Activated CD8-positive, alpha-beta memory T cell treated with anti-CD3 and anti-CD28 coated beads, Interleukin-2, amount 10 ng/mL, durations not matched to agents 7 days and 5 days (primary cell): ENCODE measurements at places on chromosomes 2 and 18. TPM values are rescaled to one million over a fixed set of nuclear protein-coding genes. Genes with fewer than 3 reads are reported as not detected.

Gene WNT10A
- 0.35 TPM for total RNA-seq

Gene AKAIN1
- total RNA-seq: not detected

DNA sequence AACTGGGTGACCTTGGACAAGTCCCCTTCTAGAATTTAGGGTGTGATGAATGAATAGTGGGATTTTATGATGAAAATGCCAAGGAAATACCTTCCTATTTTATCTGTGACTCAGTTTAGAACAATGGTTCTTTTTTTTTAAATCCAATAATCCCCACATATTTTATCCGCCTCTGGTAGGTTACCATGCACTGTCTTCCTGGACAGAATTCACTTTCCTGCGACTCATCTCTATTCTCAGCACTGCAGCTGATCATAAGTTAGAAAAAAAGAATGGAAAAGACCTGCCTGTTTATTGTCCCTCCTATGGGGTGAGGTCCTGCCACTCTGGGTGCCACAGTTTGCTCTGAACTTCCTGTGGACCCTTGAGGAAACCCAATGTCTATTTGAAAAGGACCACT, 73.1 kb downstream of the IRS1 start:
- no peak overlapping the region for H3K4me3 ChIP-seq
- no peak for DNase-seq
- no peaks in the 10 kb centered on the region for H3K36me3 ChIP-seq
- peaks cover 33% of the 10 kb centered on the region for H3K27me3 ChIP-seq

Gene FEV
- total RNA-seq: not detected

GRCh38 chr18:54946149-54946581, 13.1 kb downstream of the CCDC68 start:
- DNase-seq: peak; percentile 45
- H3K4me3 ChIP-seq: peak overlapping the region; percentile 86
- peak overlapping the region; percentile 93 for H3K27ac ChIP-seq
- no peaks in the 10 kb centered on the region for H3K36me3 ChIP-seq
- H3K4me1 ChIP-seq: peaks cover 15% of the 10 kb centered on the region
- peaks cover 10% of the 10 kb centered on the region for H3K27me3 ChIP-seq

GRCh38 chr18:75135158-75135725, 73.7 kb downstream of the PTGR3 start:
- no peaks in the 10 kb centered on the region for H3K27me3 ChIP-seq
- H3K4me1 ChIP-seq: no peaks in the 10 kb centered on the region
- peak; percentile 35 for DNase-seq
- H3K4me3 ChIP-seq: no peak overlapping the region

- no peak for DNase-seq
- H3K4me3 ChIP-seq: no peak overlapping the region
- H3K27ac ChIP-seq: no peak overlapping the region
- no peaks in the 10 kb centered on the region for H3K27me3 ChIP-seq
These were observed 274.9 kb upstream of the VWC2L start for GRCh38 chr2:214135966-214136365.

DNA sequence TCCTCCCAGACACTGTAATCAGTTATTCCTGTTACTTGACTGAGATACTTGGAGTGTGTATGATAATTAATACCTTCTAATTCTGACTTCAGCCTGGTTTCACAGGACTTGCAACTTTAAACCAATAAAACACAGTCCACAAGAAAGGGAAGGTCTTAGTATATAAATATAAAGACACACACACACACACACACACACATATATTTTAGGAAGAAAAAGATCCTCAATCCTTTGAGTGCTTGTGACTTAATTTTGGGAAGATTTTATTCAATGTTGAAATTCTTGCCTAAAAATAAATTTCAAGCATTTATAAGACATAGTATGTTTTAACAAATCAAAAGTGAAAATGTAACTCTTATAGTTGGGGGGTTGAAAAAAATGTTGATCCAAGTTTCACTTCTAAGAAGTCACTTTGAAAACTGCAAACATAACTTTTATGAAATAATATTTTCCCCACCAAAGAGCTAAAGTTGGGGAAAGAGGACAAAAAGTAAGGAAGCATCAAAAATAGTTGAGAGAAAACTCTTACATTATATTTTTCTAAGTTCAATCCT, 824 bp upstream of the VPS54 start:
- no peaks in the 10 kb centered on the region for H3K27me3 ChIP-seq
- peaks cover 10% of the 10 kb centered on the region for H3K36me3 ChIP-seq
- H3K4me3 ChIP-seq: peak overlapping the region; percentile 96
- peaks cover 35% of the 10 kb centered on the region for H3K4me1 ChIP-seq
- DNase-seq: no peak

DNA sequence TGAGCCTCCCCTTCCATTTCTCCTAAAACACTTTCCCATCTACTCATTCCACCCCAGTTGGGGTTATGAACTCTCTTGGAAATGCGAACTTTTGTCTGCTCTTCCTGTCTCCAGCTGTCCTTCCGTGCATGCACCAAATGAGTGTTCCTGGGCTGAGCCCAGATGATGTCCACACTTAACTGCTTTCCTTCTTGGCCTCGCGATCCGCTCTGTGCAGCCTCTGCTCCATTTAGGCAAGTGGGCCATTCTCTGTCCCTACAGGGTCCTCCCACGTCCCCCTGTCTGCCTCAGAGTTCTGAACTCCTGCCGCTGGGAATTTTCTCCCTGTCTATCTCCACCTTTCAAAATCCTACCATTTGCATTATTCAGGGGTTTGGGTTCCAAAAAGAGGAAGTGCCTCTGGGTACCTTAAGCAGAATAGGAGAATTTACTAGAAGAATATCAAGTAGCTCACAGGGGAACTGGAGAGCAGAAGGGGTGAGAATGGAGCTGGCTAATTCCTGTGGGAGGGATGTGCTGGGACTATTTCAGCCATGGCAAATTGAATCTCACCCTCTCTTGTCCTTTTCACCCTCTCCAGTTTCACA, 4.7 kb upstream of the NCK2 start:
- H3K36me3 ChIP-seq: peaks cover 15% of the 10 kb centered on the region
- DNase-seq: no peak
- H3K4me1 ChIP-seq: peaks cover 56% of the 10 kb centered on the region
